Central memory CD8-positive, alpha-beta T cell (primary cell): ENCODE measurements at places on chromosomes 3 and 15.
A peak's percentile ranks its signal among the peaks of the same experiment; 100 is the strongest.

- no peak for DNase-seq
- no peak overlapping the region for H3K27ac ChIP-seq
- H3K36me3 ChIP-seq, result peaks cover 2% of the 10 kb centered on the region
- H3K4me1 ChIP-seq, result no peaks in the 10 kb centered on the region
- no peak overlapping the region for H3K4me3 ChIP-seq
- no peaks in the 10 kb centered on the region for H3K27me3 ChIP-seq
Measured at GRCh38 chr3:49616061-49616460, 58.1 kb upstream of the APEH start.

GRCh38 chr3:150144191-150144708 is 173.6 kb upstream of the PFN2 start:
- H3K27ac ChIP-seq, result no peak overlapping the region
- H3K27me3 ChIP-seq, result peaks cover 18% of the 10 kb centered on the region
- DNase-seq, result no peak
- no peak overlapping the region for H3K4me3 ChIP-seq

DNA sequence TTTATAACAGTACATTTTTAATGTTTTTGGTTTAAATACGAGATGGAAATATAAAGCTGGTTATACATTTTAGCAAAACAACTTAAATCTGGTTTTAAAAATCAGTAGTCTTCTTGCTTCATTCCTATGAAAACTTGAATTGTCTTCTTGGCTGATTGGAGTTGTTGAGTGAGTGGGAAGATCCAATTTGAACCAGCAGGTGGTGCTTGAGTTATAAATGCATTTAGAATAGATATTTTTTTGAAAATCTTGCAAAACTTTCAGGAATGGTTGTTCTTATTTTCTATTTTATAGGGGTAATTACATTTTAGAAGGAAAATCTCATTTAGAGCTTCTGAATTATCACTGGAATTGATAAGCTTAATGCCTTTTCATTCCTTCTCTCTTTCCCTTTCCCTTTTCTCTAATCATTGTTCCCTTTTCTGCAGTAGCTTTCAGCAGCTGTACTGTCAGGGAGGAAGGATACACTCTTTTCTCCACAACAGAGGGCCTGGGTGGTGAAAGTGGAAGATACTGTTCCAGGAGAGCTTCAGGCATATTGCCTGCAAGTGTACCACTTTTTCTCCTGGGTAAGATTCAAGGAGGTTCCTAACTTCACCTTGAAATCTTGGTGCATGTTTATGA is 335.6 kb downstream of the NLGN1 start:
- no peaks in the 10 kb centered on the region for H3K27me3 ChIP-seq
- H3K27ac ChIP-seq, result no peak overlapping the region
- no peak for DNase-seq
- no peaks in the 10 kb centered on the region for H3K4me1 ChIP-seq
- no peaks in the 10 kb centered on the region for H3K36me3 ChIP-seq

DNA sequence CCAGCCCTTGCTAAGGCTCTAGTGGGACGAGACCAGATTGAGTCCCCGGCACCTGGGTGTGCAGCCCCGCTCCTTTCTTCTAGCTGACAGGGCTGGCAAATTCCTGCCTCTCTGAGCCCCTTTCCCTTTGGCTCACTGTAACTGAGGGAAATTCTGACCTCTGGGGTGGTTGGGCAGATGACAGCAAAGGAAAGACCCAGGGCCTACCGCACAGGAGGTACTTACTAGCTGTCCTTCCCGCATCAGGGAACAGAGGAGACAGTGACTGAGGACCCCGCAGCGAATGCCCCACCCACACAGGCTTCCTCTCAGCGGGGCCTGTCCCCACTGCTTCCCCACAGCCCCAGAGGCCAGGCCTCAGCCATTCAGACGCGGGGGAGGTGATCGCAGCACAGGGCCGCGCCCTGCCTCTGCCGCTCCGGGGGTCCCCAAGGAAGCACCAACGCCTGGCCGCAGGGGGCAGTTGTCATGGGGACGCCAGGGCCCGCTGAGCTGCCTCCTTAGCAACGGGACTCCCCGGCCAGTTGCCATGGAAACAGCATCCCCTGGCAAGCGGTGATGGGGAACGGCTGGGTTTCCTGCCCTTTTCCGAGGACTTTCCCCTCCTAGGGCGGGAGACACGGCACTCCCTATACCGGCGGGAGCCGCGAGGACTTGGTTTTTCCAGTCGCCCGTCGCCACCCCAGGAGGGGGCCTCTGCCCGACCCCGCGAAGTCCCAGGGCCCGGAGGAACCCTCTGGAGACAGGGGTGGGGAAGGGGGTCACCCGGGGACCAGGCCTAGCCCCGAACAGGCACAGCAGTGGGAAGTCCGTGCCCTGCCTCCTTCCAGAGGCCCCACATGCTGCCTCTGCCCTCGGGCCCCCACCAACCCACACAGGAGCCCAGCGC is 50.1 kb downstream of the HCN4 start:
- DNase-seq, result no peak
- peaks cover 35% of the 10 kb centered on the region for H3K27me3 ChIP-seq
- H3K4me3 ChIP-seq, result no peak overlapping the region
- no peaks in the 10 kb centered on the region for H3K36me3 ChIP-seq
- H3K4me1 ChIP-seq, result no peaks in the 10 kb centered on the region

DNA sequence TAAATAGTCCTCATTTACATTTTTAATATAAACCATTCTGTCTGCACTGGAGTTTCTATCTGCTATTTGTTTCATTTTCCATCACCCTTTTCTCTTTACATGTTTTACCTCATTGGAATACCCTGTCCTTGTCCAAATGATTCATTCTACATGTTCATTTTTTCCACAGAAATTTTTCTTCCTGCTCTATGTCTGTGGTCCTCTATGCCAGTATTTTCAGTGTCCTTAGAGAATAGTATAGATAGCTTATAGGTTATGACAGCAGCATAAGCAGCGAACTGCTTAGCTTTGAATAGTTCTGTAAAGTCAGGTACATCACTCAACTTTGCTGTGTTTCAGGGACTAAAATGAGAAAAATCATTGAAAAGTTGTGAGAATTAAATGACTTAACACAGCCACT is 742.3 kb upstream of the CBLB start:
- no peaks in the 10 kb centered on the region for H3K27me3 ChIP-seq
- no peaks in the 10 kb centered on the region for H3K36me3 ChIP-seq
- no peak overlapping the region for H3K4me3 ChIP-seq

- H3K4me1 ChIP-seq, result peaks cover 44% of the 10 kb centered on the region
- H3K27me3 ChIP-seq, result peaks cover 11% of the 10 kb centered on the region
- peak overlapping the region; percentile 59 for H3K27ac ChIP-seq
- H3K36me3 ChIP-seq, result peaks cover 5% of the 10 kb centered on the region
Measured at GRCh38 chr3:186515125-186515524, 29.1 kb downstream of the CRYGS start.

- H3K27me3 ChIP-seq, result no peaks in the 10 kb centered on the region
- H3K27ac ChIP-seq, result no peak overlapping the region
- H3K4me1 ChIP-seq, result no peaks in the 10 kb centered on the region
- DNase-seq, result no peak
Measured at GRCh38 chr3:160379628-160380214, 19.3 kb downstream of the IFT80 start.

DNA sequence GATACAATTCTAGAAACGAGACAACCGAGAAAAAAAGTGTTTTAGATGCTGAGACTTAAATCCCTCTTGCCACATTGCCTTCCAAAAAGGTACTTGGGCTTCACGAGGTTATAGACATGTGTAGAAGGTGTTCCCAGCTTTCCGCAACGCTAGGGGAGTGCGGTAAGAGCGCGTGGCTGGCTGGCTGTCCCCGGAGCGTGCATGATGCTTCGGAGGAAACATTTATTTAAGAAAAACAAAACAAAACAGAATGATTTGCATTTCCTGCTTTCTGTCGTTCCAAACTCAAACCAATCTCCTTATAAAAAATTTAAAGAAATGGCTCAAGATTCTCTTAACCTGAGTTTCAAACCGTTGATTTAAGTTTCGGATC is 841 bp downstream of the SLC6A20 start:
- H3K4me1 ChIP-seq, result peaks cover 15% of the 10 kb centered on the region
- H3K27me3 ChIP-seq, result peaks cover 76% of the 10 kb centered on the region
- no peak overlapping the region for H3K27ac ChIP-seq

- no peaks in the 10 kb centered on the region for H3K4me1 ChIP-seq
- DNase-seq, result no peak
- H3K36me3 ChIP-seq, result peaks cover 1% of the 10 kb centered on the region
Measured at GRCh38 chr3:88005066-88005465, 53.7 kb downstream of the CGGBP1 start.

DNA sequence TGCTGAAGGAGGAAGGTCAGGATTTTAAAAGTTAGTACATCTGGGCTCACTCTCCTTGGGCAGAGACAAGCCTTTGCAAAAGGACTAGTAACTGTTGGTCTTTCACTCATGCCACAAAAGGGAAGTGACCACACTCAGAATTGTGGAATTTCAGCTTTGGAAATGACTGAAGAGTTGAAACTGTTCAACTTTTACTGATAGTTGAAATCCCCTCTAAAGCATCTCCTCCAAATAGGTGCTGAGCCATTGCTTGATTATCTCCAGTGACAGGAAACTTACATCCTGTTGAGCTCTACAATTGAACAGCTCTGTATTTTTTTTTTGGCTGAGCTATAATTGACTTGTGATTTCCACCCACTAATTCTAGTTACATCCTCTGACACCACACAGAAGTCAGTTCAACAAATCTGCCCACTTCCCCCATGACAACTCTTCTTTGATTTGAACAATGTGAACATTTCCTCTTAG is 254.8 kb upstream of the TPRG1 start:
- no peaks in the 10 kb centered on the region for H3K36me3 ChIP-seq
- peaks cover 40% of the 10 kb centered on the region for H3K4me1 ChIP-seq
- peak overlapping the region; percentile 69 for H3K27ac ChIP-seq
- no peaks in the 10 kb centered on the region for H3K27me3 ChIP-seq

DNA sequence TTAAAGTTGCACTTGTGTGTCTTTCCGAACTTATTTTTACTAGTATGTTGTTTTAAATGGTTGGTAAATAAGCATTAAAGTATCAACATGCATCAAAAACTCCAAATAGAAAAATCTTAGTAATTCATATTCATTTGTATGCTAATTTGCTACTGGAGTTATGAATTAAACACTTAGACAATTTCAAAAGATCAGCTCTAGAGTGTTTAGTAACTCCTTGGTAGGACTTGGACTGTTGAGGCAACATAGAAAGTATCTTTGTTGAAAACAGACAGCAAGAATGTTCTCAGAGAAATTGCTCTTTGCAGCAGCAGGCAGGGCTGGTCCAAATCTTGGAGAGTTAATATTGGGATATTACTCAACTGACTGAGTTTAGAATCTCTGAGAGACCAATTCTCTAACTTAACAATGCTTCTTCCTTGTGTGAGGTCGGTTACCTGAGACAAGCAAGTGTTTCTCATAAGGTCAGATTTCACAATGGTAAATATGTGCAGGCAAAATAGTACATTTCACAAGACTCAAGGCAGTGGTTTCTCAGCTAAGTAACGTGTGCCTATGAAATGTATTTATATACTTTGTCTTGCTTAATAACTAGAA is 147.8 kb upstream of the IL12A start:
- H3K27me3 ChIP-seq, result peaks cover 31% of the 10 kb centered on the region
- no peak for DNase-seq
- H3K4me1 ChIP-seq, result no peaks in the 10 kb centered on the region
- no peaks in the 10 kb centered on the region for H3K36me3 ChIP-seq
- H3K4me3 ChIP-seq, result no peak overlapping the region

DNA sequence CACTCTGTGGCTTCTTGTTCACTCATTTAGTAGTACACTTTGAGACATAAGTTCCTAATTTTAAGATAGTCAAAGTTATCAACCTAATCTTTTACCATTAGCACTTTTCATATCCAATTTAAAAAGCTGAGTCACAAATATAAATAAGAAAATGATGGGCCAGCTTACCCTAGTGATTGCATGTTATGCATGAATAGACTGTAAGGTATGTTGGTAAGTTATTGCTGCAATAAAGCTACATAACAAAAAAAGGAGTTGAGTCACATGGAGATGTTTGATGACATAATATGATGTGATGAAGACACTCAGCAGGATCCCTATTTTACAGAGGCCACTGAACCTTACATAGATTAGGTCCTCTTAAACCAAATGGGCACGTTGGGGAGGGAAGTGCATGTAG is 161.3 kb downstream of the OCA2 start:
- no peaks in the 10 kb centered on the region for H3K36me3 ChIP-seq
- no peaks in the 10 kb centered on the region for H3K27me3 ChIP-seq
- no peak for DNase-seq
- H3K4me3 ChIP-seq, result no peak overlapping the region
- no peak overlapping the region for H3K27ac ChIP-seq

DNA sequence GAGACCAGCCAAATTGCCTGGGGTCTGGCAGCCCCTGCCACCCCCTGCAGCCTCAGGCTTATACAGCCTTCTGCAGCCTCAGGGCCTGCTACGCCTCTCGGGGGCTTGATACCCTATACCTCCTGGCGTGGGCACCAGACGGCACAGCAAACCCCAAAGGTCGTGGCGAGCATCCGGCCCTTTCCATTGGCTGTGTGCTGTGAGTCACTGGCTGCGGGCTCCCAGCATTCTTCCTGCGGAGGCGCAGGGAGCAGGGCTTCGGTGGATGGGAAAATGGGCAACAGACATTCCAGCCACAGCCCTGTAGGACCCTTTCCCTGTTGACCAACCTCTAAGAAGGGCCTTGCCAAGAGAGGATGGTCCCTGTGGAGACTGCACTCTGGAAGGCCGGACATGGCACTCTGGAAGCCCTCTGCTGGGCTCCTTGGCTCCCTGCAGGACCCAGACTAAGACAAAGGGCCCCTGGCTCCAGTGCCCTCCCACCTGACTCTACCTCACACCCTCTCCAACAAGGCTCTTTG is 59.6 kb downstream of the ITGA11 start:
- no peak for DNase-seq
- H3K4me3 ChIP-seq, result no peak overlapping the region
- no peaks in the 10 kb centered on the region for H3K4me1 ChIP-seq

GRCh38 chr15:24955531-24955921 is 739 bp downstream of the SNRPN start:
- H3K27ac ChIP-seq, result peak overlapping the region; percentile 83
- H3K4me3 ChIP-seq, result peak overlapping the region; percentile 86
- H3K4me1 ChIP-seq, result peaks cover 22% of the 10 kb centered on the region
- peaks cover 18% of the 10 kb centered on the region for H3K27me3 ChIP-seq

- no peaks in the 10 kb centered on the region for H3K27me3 ChIP-seq
- peaks cover 50% of the 10 kb centered on the region for H3K4me1 ChIP-seq
- no peak for DNase-seq
- H3K4me3 ChIP-seq, result peak overlapping the region; percentile 70
Measured at GRCh38 chr3:129594409-129594808, 12.1 kb downstream of the PLXND1 start.

DNA sequence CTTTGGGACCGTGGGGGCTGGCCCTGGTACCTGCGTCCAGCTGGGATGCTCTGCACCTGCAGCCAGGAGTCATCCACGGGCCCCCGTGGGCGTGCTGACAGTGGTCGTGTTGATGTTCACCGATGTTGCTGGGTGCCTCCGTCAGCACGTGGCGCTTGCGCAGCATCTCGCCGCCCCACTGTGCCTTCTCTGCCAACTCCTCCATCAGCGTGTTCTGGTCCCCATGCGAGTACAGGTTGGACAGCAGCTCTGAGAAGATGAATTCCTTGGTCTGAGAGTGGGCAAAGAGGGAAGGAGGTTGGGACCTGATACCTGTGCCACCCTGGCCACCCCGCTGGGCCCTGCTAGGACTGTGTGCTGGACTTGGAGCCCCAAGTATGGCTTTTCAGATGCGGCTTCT is 61.4 kb downstream of the ADAMTS7 start:
- peaks cover 2% of the 10 kb centered on the region for H3K36me3 ChIP-seq
- no peak overlapping the region for H3K27ac ChIP-seq
- no peaks in the 10 kb centered on the region for H3K27me3 ChIP-seq

GRCh38 chr3:66481071-66482017 is 19.5 kb downstream of the LRIG1 start:
- peak overlapping the region; percentile 71 for H3K4me3 ChIP-seq
- H3K27ac ChIP-seq, result peak overlapping the region; percentile 74
- no peaks in the 10 kb centered on the region for H3K27me3 ChIP-seq
- H3K4me1 ChIP-seq, result peaks cover 70% of the 10 kb centered on the region
- no peak for DNase-seq
- peaks cover 6% of the 10 kb centered on the region for H3K36me3 ChIP-seq
